Left lung (tissue), 14 donors: ENCODE measurements at places on chromosomes 6 and 20. TPM values are rescaled to one million over a fixed set of nuclear protein-coding genes. Genes with fewer than 3 reads are reported as not detected.

Gene DEFB132
- not detected for polyA plus RNA-seq

GRCh38 chr6:112579601-112580000 lies 232.5 kb downstream of the RFPL4B start:
- no peak for DNase-seq
- H3K4me1 ChIP-seq, result no peaks in the 10 kb centered on the region
- H3K27ac ChIP-seq, result no peak overlapping the region
- no peaks in the 10 kb centered on the region for H3K36me3 ChIP-seq

DNA sequence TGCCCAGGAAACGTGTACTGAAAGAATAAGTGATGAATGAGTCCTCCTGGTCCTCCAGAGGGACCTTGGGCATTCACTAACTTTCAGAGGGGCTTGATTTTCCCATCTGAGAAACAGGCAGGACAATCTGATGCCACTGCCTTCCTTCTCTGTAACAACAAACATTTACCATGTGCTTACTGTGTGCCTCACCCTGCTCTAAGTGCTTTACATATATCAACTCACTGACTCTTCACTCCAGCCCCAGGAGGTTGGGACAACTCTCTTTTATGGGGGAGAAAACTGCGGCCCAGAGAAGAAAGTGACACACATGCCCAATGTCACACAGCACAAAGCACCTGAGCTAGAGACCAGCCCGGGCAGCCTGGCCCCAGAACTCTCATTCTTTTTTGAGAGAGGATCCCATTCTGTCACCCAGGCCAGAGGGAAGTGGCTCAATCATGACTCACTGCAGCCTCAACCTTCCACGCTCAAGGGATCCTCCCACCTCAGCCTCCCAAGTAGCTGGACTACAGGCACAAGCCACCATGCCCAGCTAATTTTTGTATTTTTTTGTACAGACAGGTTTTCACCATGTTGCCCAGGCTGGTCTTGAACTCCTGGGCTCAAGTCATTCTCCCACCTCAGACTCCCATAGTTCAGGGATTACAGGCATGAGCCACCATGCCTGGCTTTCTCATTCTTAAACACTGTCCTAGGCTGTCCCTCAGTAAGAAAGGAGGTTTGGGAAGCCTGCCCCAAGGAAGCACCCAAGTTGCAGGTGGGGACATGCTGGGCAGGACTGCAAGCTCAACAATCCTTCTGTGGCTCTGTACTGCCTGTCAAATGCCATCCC lies 38.0 kb downstream of the NOL4L start:
- H3K36me3 ChIP-seq, result no peaks in the 10 kb centered on the region
- no peak for DNase-seq
- no peaks in the 10 kb centered on the region for H3K27me3 ChIP-seq
- no peak overlapping the region for H3K4me3 ChIP-seq
- H3K4me1 ChIP-seq, result no peaks in the 10 kb centered on the region

GRCh38 chr20:42492290-42492689 lies 697.4 kb downstream of the PTPRT start:
- no peaks in the 10 kb centered on the region for H3K36me3 ChIP-seq
- no peaks in the 10 kb centered on the region for H3K27me3 ChIP-seq
- no peak for DNase-seq
- no peaks in the 10 kb centered on the region for H3K4me1 ChIP-seq
- H3K4me3 ChIP-seq, result no peak overlapping the region
- H3K27ac ChIP-seq, result no peak overlapping the region
